ENCODE measurements at places on chromosomes 7 and 10. TPM values are rescaled to one million over a fixed set of nuclear protein-coding genes. Genes with fewer than 3 reads are reported as not detected.

Gene UCN3
- total RNA-seq, result not detected

Gene NT5C2
- total RNA-seq, result 158 TPM

Gene SFTPA2
- total RNA-seq, result 1.3 TPM

Gene ENO4
- total RNA-seq, result 1.9 TPM

Gene EGR2
- total RNA-seq, result 0.63 TPM

Gene LRMDA
- total RNA-seq, result 0.94 TPM

Gene SNCG
- total RNA-seq, result 2.8 TPM

Gene EVX1
- total RNA-seq, result not detected

Gene MEST
- total RNA-seq, result 110 TPM

Gene EPDR1
- total RNA-seq, result 13.8 TPM

Gene NKX6-2
- not detected for total RNA-seq

Gene C10orf71
- not detected for total RNA-seq

Gene SPDYE8
- total RNA-seq, result not detected

Gene CLRN3
- total RNA-seq, result not detected

Gene LFNG
- total RNA-seq, result 12.8 TPM

Gene ACHE
- 13.1 TPM for total RNA-seq

Gene WEE2
- total RNA-seq, result 1.3 TPM

Gene ADCYAP1R1
- total RNA-seq, result 65.4 TPM

Gene MOSPD3
- 23.5 TPM for total RNA-seq

Gene SEMA3C
- 360 TPM for total RNA-seq

Gene CCSER2
- total RNA-seq, result 110 TPM

Gene PUS7
- 27.5 TPM for total RNA-seq

Gene SRGN
- total RNA-seq, result 8.1 TPM

Gene TIAL1
- 128 TPM for total RNA-seq

Gene ZRANB1
- 69.5 TPM for total RNA-seq

Gene AHR
- total RNA-seq, result 14.1 TPM

Gene TRIM73
- total RNA-seq, result 11.0 TPM

Gene PHKG1
- 4.4 TPM for total RNA-seq

Gene GPR141
- not detected for total RNA-seq

Gene ANXA8
- total RNA-seq, result not detected

Gene PNLIPRP1
- not detected for total RNA-seq

All from parietal lobe (tissue), 2 donors.